AG09309 (cell line): ENCODE measurements at places on chromosomes 1 and 21.
A peak's percentile ranks its signal among the peaks of the same experiment; 100 is the strongest.

GRCh38 chr1:24742090-24742938 lies 2.9 kb upstream of the CLIC4 start:
- DNase-seq = no peak

DNA sequence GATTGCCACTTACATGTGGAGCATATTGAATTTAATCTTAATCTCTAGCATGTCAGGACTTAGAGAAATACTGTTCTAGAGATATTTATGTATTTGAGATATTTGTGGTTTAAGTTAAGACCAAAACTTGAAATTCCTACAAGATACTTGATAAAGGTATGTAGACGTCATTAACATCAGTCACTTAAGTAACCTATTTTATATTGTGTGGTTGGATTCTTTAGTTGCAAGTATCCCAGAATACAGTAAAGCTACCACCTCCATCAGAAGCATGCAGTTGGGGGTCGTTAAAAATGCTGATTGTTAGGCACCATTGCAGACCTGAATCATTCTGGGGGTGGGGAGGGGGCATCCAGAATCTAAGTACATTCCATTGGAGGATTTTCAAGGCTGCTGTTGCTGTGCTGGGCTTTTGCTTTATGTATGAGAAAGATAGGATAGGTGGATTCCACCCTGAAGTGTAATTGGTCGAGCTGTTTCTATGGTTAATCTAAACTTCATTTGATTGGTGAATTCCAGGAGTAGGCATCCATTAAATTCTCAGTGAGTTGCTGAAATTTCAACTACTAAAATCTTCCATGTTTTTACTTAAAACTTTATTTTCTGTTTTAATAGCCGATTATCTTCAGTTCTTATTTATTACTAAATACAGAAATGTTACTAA lies 4.0 kb downstream of the H3-3A start:
- no peak for DNase-seq

- no peak for DNase-seq
These were observed 516.6 kb downstream of the SMYD3 start for GRCh38 chr1:245990315-245991022.

- DNase-seq = no peak
These were observed 88.3 kb downstream of the S1PR1 start for GRCh38 chr1:101325144-101325543.

- no peak for DNase-seq
These were observed 450.2 kb downstream of the KIF26B start for GRCh38 chr1:245604979-245605378.

DNA sequence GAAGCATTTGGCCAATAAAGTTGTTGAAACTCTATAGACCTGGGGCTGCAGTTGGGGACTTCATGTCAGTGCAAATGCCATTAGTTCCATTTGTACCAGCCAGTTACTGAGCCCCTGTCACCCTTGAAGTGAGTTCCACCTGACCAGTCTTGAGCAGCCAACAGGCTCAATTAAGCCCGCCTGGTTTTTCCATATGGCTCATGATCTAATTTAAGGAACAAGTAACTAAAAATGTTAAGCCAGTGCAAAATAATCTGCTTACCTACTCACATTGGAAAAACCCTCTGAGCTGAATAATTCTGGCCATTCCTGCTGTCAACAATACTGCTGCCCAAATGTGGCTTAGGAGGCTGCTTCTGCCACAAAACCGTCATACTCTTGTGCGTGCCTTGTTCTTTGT lies 21.6 kb downstream of the NSUN4 start:
- DNase-seq = no peak

DNA sequence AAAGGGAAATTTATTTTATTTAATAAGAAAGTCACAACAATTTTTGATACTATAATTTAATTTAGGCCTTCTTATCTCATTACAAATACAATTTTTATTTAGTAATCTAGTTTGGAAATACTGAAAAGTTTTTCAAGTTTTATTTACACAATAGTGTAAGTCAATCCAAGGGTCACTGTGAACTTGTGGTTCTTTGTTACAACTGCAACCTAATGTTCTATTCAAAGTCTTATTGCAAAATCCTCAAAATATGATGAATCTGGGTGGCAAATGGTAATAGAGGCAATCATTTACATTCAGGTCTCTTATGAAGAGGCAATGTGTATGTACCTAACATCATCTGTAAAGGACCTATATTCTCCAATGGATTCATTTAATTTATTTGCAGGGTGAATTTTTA lies 421.2 kb downstream of the DPYD start:
- DNase-seq = no peak

DNA sequence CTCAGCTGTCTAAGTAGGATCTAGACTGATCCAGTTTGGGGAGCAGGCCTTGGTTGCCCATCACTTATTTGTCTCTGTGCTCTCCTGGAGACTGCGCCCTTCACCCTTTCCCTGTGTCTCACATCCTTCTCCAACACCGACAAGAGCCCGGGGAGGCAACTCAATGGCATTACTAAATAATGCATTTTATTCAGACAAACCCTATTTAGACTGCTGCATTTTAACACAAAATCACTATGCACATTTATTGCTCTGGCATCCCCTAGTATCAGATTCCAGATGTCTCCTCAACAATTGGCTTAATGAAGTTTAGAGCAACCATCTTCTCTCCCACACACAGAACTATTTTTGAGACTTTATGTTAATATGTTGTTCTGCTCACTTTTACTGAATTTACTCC lies 436.4 kb upstream of the CHRM3 start:
- DNase-seq = no peak

GRCh38 chr1:160997323-160998038 lies 23.5 kb downstream of the F11R start:
- DNase-seq = no peak

DNA sequence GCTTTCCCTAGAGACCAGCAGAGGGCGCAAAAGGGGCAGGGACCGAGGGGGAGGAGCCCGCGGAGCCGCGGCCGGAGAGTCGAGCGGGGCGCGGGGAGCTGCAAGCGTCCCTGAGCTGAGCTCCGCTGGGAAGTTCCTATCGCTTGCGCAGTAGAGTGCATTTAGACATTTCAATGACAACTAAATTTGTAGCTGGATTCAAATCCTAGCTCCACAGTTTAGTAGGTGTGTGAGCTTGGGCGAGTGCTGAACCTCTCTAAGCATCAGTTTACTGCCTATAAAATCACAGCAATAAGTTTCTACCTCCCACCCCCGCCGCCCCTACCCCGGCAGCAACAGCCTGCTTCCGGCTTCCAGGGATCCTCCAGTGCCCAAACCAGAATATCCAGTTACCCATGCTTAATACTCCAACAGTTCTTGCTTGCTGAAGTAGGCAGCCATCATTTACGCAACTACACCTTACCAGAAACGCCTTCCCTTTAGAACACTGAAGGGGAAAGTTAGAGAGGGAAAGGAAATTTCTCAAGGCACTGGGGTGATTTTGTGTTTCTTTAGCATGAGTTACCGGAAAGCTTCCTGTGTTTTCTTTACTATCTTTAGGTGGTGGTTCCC lies 9.1 kb downstream of the TLR5 start:
- DNase-seq = peak; percentile 45

DNA sequence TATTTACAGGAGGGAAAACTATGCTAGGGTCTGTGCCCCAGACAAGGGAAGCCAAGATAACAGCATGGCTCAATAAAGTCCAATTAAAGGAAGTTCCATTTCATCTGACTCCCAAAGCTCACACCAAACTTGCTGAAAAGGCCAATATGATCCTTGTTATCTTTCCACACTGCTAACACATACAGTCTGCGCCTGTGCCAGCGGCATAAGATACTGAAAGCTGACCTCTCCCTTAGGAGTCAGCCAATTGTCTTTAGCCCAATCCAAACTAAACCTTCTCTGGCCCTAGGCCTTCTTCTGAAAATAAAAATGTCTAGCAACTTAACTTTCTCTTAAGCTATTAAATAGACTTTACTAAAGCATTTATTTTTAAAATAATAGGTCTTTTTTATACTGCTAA lies 179.0 kb upstream of the PLD5 start:
- DNase-seq = no peak
